ENCODE measurements at places on chromosomes 2 and 18.

- DNase-seq = no peak
These were observed 7.5 kb downstream of the NEU2 start for GRCh38 chr2:233039846-233040530.

DNA sequence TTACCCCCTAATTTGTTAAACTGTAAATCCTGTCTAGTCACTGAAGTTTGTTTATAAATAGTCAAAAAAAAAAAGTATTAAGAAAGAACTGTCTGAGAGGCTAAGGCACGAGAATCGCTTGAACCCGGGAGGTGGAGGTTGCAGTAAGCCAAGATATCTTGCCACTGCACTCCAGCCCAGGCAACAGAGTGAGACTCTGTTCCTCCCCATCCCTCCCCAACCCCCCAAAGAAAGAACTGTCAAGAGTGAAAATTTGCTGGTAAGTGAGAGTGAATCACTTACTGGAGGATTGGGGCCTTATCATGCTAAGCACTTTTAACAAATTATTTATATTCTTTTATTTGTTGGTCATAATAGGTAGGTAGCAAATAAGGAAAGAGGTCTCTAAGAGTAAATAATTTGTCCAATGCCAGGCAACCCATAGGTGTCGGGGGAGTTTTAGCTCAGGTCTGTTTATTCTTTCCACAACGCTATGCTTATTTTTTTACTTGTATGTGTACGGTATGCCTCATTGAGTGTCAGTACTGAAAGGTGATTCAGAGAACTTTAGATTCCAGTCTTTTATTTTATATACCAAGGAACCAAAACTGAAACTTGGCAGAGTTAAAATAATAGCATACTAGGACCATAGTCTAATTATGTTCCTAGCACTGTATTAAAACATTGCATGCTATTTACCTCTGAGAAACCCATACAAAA lies 2.5 kb downstream of the TAF4B start:
- no peak for DNase-seq

GRCh38 chr2:50687327-50687726 lies 344.6 kb downstream of the NRXN1 start:
- no peak for DNase-seq

DNA sequence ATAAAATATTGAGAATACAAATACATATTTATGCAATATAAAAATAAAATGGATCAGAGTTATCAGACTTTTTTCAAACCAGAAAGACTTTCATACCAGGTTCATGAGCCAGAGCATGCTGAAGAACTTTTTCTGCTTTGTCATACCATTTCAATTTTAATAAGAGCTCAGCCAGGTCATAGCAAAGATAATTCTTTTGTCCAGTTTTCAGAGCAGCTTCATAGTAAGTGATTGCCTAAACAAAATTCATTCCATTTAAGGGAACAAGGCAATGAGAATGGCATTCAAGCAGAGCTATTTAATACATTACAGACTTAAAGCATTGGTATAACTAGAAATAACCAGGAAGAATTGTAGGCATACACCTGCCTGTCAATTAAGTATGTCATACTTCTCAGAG lies 42.3 kb downstream of the TTC21B start:
- no peak for DNase-seq

- no peak for DNase-seq
These were observed 119.0 kb downstream of the RPIA start for GRCh38 chr2:88810488-88810887.

GRCh38 chr2:218290316-218291261 lies 1.7 kb downstream of the TMBIM1 start:
- DNase-seq = no peak

GRCh38 chr18:70188113-70188512 lies 17.4 kb downstream of the RTTN start:
- no peak for DNase-seq

GRCh38 chr2:7430421-7430868 lies 513.2 kb downstream of the RNF144A start:
- no peak for DNase-seq

DNA sequence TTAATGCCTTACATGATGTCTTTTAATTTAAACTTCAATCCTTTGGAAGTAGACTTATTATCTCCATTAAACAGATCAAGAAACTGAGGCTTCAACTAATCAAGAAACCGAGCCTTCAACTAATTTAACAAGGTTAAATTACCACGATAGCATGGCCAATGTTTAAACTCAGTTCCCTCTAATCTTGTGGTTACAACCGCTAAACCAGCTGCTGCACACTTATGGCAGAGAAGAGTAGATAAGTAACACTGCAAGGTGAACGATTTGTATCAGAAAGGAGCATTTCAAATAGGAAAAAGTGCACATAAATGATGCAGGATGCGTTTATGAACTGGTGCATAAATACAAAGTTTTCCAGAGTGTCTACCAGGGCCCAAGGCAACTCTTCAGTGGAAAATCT lies 144.6 kb upstream of the CAVIN2 start:
- no peak for DNase-seq

- no peak for DNase-seq
These were observed 14.6 kb downstream of the SLC4A3 start for GRCh38 chr2:219642069-219642454.

DNA sequence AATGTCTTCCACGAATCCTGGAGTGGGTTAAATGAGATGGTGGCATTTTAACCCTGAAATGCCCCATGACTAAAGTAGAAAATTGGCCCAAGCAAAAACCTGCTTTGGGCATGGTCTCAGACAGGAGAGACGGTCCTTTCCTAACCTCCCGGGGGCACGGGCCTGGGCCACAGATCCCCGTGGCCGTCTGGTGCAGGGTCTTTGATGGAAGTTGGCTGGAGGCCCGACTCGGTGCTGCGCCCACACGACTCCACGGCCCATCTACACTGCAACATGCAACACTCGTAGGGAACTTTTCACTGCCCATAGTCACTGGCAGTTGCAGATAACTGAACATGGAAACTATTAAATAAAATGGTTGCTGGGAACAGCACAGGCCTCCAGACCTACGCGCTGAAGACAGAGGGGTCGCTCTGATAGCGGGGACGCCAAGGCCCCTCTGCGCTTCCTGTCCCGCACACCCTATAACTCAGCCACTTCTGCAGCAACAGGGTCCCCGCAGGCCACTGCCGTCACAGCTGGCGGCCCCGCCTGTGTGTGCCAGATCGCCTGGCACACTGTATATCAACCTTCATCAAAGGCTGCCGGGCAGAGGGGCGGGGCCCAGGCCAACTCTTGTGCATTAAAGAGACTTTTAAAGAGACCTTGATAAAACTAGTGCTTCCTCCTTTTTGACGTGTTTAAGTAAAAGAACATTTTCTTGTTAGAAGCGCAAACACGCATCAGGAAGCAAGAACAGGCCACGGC lies 214.1 kb downstream of the TWIST2 start:
- no peak for DNase-seq

GRCh38 chr2:72689579-72690195 lies 136.1 kb downstream of the EXOC6B start:
- DNase-seq = no peak

DNA sequence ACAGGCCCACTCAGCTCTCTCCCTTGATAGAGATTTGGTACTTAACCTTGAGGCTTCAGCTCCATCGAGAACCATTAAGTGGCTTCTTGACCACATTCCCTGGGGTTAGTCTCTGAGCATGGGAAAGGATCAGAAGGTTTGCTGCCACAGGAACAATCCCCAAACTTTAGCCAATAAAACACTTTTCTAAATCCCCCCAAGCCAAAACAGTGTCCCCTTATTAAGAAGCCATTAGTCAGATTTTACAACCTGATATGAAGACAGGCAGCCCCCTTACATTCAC lies 37.7 kb upstream of the SLC8A1 start:
- no peak for DNase-seq

GRCh38 chr2:207216457-207216856 lies 50.7 kb upstream of the KLF7 start:
- no peak for DNase-seq

DNA sequence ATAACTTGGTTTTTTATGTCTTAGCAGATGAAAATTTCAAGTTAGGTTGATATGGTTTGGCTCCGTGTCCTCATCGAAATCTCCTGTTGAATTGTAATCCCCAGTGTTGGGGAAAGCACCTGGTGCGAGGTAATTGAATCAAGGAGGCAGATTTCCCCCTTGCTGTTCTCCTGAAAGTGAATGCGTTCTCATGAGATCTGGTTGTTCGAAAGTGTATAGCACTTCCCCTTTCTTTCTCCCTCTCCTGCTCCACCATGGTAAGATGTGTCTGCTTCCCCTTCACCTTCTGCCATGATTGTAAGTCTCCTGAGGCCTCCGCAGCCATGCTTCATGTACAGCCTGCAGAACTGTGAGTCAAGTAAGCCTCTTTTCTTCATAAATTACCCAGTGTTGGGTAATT lies 242.1 kb upstream of the TNP1 start:
- DNase-seq = no peak

DNA sequence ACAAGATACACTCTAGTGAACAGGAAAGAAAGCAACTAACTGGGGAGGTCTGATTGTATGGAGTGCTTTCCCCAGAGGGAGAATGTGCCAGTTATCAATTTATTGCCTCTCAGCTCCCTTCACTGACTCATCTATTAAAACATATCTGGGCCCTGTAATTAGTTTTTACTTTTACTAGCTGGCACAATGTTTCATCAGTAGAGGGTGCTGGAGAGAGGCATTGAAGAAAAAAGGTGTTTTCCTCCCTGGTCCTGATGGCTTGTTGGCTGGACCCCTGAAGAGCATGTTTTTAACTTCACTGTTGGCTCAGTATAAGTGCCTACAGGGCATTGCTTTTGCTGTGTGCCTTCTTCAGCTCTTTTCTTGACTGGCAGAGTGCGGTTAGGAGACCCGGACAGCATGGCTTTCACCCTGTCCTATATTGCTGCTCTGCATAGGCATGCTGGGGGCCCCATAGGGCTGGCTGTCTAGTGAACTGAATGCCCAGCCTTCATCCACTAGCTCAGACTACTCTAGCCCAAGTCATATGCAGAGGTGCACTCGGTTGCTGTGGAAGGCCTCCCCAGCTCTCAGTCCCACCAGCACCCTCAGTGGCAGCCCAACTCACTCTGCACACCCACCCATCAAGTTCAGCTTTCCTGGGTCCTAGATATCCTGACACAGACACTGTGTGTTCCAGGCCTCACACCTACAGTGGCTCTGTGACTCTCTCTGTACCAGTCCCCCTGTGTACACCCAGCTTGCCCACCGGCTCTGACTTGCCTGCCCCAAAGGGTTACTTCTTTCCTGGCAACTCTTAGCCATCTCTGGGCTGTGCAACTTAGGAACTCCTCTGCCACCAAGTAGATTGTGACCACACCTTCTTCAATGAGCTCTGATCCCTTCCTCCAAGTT lies 62.3 kb upstream of the ACYP2 start:
- no peak for DNase-seq

- no peak for DNase-seq
These were observed 533 bp downstream of the DHX57 start for GRCh38 chr2:38875227-38875575.

DNA sequence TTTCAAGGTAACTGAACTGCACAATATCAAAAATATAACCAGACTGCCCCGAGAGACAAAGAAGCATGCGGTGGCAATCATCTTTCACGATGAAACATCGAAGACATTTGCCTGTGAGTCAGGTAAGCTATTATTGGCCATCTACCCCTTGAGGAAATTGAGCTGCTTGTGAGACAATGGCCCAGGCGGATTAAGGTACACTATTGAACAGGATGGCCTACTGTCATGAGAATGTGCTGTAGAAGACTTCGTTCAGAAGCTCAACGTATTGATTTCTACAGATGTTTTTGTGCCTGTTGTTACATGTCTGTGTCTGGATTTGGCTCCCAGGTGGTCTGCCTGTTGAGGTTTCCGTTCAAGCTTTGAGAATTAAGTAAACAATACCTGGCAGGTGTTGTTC lies 198.7 kb downstream of the DOK6 start:
- peak; percentile 69 for DNase-seq

DNA sequence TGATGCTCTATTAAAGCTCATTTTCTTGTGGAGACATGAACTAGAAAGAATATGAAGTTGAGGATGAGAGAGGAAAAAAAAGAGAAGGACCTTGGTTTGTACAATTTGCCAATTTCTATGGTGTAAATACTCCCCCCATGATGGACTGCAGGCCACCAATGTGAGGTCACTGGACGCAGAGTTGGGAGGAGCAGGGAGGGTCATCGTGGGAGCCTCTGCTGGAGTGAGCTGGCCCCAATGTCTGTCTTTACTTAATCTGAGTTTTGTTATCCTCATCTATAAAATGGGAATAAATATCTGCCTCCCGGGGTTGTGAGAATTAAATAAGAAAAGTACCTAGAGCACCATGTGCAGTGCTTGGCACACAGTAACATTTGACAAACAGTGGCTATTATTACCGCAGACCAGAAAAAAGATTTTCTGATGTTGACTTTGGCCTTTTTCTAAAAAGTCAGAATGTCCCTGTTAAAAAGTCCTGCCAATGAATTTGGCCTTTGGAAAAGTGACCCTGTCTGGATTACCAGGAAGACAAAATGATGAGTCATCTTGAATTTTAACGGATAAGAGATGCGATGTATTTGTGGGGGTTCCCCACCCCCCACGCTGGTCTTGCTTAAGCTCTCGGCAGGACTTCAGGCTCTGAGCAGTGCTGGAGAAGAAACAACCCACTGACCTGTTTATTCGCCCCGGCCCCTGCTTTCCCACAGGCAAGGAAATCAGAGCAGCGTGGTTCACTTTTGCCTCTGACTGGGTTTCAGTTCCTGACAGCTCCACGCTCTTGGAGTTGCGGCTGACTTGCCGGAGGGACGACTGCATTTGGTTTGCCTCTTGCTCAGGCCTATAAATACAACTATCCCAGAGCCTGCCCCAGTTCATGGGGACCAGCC lies 50.3 kb upstream of the FOSL2 start:
- DNase-seq = no peak

DNA sequence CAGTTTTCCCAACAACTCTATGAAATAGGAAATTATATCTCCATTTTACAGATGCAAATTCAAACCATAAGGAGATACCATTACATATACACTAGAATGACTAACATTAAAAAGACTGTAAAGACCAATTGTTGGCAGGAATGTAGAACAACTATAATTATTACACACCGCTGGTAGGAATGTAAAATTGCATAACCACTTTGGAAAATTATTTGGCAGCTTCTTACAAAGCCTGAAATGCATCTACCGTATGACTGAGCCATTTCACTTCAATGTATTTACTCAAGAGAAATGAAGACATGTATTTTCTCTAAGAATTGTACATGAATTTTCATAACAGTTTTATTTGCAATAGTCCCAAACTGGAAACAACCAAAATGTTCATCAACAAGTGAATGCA lies 189.1 kb upstream of the BCL2L11 start:
- no peak for DNase-seq

- no peak for DNase-seq
These were observed 52.6 kb upstream of the MAP4K4 start for GRCh38 chr2:101644842-101645383.

- DNase-seq = no peak
These were observed 449.1 kb upstream of the REG3G start for GRCh38 chr2:78576409-78576808.

DNA sequence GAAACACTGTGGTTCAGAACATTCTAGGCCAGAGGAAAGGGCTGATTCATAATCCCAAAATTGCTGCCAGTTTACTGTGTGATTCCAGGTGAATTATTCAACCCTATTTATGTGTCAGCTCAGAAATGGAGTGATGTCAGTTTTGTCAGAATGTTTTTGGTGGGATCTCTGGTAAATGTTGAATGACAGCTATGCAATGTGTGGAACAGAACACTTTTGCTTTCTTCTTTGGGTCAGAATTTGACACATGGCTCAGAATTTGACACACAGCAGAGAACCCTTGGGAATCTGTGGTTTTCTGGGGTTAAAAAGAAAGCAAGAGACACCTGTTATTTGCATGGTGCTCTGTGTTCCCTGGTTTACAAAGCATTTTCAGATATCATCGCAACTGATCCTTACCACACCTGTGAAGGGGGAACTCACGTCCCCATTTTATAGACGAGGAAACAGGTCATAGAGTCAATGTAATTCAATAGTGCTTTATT lies 1.6 kb upstream of the MTA3 start:
- no peak for DNase-seq

GRCh38 chr2:27143285-27143684 lies 4.1 kb upstream of the PRR30 start:
- no peak for DNase-seq

Measured in NCI-H1417 treated with DMSO at 0.1 percent for 48 hours (cell line).